ENCODE measurements at places on chromosomes 5 and 9.

- DNase-seq = no peak
Observed at GRCh38 chr9:124454791-124455443, 4.7 kb downstream of the ADGRD2 start.

DNA sequence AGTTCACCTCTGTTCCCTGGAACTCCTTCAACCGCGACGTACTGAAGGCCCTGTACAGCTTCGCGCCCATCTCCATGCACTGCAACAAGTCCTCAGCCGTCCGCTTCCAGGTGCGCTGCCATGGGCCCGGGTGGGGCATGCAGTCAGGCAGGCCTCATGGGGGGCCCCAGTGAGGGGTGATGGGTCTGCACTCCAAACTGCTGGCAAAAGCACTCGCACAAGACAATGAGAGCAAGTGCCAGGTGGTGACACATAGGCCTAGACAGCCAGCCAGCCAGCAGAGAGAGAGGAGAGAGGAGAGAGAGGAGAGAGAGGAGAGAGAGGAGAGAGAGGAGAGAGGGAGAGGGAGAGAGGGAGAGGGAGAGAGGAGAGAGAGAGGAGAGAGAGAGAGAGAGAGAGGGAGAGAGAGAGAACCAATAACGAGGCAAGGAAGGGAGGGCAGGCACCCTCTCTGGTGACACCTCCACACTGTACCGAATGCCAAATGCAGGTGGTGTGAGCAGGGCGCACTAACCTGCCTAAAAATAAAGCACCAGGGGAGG is 21.0 kb downstream of the DBH start:
- no peak for DNase-seq

DNA sequence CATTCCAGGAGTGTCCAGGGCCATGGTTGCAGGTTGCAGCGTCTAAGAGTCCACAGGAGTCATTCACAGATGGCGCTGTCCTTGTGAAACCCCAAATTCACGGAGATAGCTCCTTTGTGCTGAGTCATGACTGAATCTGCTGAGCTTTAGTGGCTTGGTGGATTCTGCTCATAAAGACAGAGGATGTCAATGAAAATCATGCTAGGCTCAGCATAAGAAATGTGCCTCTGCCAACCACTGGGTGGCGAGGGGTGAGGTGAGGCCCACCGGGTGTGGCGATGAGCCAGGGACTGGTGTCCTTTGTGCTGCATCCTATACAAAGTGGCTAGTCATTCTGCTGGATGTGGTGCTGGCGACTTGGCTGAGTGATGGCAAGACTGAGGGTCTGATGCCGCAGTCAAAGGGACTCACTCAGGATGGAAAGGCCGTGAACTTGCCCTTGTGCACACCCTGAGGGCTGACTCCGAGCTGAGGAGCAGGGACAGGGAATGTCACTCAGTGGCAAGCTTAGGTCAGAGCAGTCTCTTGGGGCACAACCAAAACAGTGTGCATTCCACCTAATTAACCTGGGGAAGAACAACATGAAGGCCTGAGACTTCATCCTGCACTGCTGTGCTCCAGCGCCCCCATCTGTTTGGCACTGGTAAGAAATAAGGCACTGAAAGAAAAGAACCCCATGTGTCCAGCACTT is 71.5 kb downstream of the DAP start:
- no peak for DNase-seq

- no peak for DNase-seq
Observed at GRCh38 chr9:135306699-135307098, 172.9 kb upstream of the PPP1R26 start.

GRCh38 chr9:131499254-131499767 is 3.4 kb upstream of the POMT1 start:
- no peak for DNase-seq

DNA sequence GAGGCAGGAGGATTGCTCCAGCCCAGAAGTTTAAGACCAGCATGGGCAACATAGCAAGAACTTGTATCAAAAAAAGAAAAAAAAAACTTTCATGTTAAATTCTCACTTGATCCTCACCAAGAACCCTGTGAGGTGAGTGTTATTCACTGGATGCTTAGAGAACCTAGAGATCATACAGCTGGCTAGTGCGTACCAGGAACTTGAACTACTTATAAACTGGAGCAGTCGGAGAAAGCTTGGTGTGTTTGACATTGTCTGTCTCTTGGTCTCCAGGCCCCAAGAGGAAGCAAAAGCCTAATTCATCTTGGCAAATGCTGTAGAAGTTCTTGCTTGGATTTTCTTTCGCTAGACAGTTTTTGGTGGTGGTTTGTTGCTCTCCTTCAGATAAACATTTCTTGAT is 18.1 kb downstream of the TJP2 start:
- DNase-seq = no peak

DNA sequence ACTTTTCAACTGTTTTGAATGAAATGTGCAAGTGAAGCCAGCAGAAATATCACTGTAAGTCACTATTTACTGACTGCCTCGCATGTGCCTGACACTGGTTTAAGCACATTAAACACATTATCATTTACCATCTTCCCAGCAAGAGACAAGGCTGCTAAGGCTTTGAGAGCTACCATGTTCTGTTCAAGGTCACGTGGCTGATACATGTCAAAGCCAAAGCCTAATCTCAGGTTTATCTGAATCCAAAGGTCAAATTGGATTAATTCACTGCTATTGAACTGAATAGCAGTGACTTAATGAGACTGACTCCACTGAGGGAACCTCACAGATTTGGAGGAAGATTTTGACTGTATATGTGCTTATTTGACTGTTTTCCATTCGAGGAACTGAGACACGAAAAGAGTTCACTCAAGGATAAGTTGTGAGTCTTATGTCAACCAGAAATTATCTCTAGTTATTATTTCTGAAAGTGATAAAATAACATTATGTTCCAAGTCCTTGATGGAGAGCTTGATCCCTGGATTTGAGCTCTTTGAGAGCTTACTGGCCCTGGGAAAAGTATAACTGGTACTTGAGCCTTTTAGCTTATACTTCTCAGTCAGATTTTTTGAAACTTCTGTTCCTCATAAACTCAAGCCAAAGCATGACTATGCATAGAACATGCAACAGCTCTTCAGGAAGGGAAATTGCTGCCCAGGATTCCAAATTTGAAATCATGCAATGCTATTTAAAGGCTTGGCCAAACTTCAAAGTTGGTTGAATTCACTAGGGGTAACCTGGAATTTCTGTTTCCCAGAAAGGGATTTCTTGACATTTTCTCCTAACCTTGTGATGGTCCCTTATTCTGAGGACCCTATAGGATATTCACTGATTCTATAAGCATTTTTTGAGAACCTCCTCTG is 23.4 kb upstream of the ARHGAP26 start:
- DNase-seq = no peak

GRCh38 chr5:51987669-51988209 is 604.5 kb downstream of the ISL1 start:
- no peak for DNase-seq

All from stimulated activated naive CD4-positive, alpha-beta T cell (primary cell).